ENCODE measurements at places on chromosomes 1 and 21. TPM values are rescaled to one million over a fixed set of nuclear protein-coding genes. Genes with fewer than 3 reads are reported as not detected.

DNA sequence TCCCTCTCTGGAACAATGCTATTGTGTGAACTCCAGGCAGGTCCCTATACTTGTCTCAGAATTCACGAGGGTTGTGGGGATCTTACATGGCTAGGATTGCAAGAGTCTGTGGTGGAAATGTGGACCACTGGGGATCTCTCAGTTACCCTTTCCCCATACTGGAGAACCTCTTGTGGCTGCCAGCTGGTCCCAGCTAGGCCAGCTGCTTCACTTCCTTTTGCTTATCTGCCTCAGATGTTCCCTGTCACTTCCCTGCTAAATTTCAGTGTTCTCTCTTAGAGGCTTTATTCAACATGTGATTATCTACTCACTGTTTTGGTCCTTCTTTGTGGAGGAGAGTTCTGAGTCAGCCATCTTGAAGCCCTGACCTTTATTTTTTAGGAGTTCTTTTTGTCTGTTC lies 75.9 kb upstream of the SAMD13 start:
- DNase-seq: peak; percentile 6

- DNase-seq: no peak
Measured at GRCh38 chr1:213325482-213325881, 274.4 kb downstream of the RPS6KC1 start.

Gene FCMR
- not detected for total RNA-seq

DNA sequence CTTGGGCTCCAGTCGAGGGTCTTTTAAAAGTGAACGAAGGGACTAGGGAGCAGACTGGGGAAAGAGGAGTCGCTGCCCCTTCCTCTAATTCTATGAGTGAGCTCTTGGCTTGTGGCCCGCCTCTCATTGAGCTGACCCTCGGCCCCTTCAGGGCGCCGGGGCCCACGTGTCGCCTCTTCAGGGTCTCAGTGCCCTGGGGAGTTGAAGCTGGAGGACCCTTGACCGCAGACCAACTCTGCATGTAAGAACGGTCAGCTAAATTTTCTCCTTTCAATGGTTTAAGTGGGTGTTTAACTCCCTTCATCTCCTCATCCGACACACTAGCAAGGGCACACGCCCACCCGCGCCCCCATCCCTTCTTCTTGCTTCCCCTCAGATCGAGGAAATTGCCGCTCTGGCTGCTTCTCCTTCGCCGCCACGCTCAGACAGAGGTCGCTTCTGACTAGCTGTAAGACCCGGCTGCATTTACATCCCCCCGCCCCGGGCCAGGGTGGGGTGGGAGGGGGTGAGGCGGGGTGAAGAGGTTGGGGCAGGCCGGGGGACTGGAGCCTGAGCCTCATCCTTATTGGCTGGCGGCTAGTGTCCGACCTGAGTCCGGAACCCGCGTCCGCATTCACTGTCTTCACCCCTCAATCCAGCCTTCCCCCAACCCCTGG lies 10.9 kb downstream of the NR5A2 start:
- no peak for DNase-seq

- no peak for DNase-seq
Measured at GRCh38 chr1:16462773-16463330, 22.3 kb downstream of the NECAP2 start.

- peak; percentile 52 for DNase-seq
Measured at GRCh38 chr1:98981917-98982513, 22.6 kb downstream of the PLPPR5 start.

GRCh38 chr1:54331091-54331772 lies 75.0 kb downstream of the SSBP3 start:
- DNase-seq: peak; percentile 32

- no peak for DNase-seq
Measured at GRCh38 chr21:14968029-14968428, 96.8 kb downstream of the NRIP1 start.

- DNase-seq: no peak
Measured at GRCh38 chr21:28454564-28455252, 538.0 kb downstream of the LTN1 start.

DNA sequence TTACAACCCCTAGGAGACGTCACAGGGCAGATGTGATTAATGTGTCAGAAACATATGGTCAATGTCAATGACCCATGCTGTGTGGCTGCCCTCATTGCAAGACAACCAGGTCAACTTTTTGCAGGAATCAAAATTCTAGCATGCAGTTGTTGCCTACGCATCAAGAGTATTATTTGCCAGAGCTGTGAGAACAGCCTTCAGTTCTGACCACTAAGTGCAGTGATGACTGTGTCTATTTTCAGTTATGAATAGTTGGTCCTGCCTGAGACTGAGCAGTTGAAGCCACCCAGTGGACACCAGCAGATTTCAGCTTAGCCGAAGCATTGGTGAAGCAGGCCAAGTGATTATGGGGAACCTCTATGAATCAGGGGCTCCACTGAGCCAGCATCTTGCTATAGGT lies 47.3 kb downstream of the LYPLAL1 start:
- peak; percentile 28 for DNase-seq

Gene OR14K1
- not detected for total RNA-seq

- peak; percentile 93 for DNase-seq
Measured at GRCh38 chr1:8343464-8344001, 25.6 kb downstream of the SLC45A1 start.

DNA sequence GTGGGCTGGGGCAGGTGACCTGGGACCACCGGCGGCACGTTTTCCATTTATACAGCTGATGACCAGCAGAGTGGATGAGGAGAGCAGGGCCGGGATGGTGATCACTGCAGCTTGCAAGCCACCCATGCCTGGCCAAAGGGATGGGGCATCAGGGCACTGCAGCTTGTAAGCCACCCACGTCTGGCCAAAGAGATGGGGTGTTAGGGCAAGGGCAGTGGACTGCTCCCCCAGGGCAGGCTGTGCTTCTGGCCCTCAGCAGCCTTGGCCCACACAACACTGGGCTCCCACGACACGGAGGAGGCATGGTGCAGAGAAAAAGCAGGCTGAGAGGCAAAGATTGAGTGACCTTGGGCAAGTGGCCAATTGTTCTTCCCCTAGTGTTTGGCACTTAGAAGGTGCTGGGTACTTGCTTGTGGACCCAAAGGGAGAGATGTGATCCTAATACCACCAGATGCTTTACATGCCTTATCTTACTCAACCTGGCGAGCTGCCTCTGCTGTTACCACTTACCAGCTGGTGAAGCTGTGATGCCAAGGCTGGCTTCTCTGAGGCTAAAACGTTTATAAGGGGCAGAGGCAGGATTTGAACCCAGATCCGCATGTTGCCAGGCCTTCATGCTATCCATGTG lies 48.3 kb downstream of the TRIM62 start:
- DNase-seq: peak; percentile 31

Gene FCRLB
- 0.64 TPM for total RNA-seq

- no peak for DNase-seq
Measured at GRCh38 chr1:230570724-230571360, 71.4 kb upstream of the COG2 start.

- DNase-seq: peak; percentile 49
Measured at GRCh38 chr1:234619794-234620247, 9.8 kb upstream of the IRF2BP2 start.

GRCh38 chr1:7526196-7526866 lies 244.8 kb upstream of the VAMP3 start:
- DNase-seq: no peak

- no peak for DNase-seq
Measured at GRCh38 chr21:18986197-18986596, 582.6 kb upstream of the TMPRSS15 start.

- no peak for DNase-seq
Measured at GRCh38 chr1:204377800-204378668, 18.3 kb upstream of the PLEKHA6 start.

Gene LENEP
- not detected for total RNA-seq

DNA sequence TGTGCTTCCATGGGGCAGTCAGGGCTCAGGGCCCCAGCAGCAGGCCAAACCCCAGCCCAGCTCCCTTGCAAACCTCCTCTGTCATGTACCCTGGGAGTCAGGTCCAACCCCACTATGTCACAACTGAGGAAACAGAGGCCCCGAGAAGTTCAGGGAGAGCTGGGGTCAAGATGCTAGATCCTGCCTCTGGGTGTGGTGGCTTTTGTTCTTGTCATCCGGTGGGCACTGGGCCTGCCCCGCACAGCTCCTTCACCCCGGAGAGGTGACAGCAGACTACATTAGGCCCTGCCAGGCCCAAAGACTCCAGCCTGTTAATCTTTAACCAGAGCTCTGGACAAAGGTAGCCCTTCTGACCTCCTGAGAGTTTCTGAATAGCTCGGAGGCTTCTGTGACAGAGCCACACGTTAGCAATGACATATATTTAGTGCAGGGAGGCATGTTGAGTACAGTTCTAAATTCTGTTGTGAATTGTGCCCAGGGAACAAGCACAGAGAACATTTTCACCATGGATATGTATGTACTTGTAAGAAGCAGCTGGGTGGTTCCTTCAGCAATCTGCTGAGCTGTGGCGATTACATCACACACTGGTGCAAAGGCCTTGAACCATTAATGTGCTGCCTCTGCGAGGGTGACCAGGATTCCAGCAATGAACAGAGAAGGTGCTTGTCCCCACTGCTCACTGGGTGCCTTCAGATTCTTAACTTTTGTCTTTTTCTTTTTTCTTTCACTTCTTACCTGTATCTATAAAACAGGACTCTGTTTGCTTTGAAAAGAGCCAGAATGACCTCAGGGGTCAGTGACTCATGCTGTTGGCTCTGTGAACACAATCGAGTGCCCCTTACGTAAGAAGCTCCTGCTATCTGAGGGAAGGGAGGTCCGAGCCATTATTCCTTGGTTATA lies 102.8 kb downstream of the RHOU start:
- DNase-seq: peak; percentile 56

Gene THBS3
- 26.4 TPM for total RNA-seq

Measured in LHCN-M2 (cell line).